Cortex of kidney (tissue), 1 donor: ENCODE measurements at places on chromosomes 6 and 20.

DNA sequence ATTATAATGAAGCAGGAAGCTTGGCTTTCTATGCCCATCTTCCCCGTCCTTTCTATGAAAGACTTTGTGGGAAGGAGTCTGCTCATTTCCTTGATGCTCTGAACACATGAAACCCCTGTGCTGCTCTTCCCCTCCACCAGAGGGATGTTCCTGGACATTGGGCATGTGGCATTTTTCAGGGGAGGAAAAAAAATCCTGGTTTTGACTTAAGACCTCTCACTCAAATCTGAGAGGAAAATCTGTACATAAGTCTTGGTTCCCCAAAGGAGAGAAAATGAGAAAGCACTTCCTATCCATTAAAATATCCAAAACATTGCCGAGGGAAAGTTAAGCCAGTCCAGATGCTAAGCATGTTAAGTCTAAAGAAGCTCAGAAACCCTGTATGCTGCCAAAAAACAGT is 393.0 kb downstream of the PAX1 start:
- DNase-seq: no peak

DNA sequence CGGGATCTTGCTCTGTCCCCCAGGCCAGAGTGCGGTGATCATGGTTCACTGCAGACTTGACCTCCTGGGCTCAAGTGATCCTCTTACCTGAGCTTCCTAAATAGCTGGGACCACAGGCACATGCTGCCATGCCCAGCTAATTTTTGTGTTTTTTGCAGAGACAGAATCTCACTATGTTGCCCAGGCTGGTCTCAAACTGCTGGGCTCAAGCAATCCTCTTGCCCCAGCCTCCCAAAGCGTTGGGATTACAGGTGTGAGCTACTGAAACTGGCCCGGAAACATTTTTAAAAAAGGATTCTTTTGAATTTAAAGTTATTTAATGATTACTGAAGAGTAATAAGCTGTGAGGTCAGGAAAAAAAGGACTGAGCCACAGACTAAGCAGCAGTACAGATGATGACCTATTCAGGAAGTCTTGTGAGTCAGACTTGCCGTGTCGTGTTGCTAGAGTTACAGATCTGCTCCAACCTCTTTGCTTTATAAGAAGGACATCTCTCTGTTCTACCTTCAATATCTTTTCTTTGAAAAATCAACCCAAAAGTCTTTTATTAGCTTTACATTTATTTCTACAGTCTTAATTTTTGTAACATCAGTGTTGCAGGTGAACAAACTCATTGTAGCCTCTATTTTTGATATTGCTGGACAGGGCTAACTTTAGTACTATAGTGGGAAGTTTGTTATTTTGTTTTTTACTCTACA is 108.7 kb downstream of the NCOA3 start:
- DNase-seq: no peak

GRCh38 chr6:37696841-37697662 is 631 bp downstream of the MDGA1 start:
- DNase-seq: no peak

DNA sequence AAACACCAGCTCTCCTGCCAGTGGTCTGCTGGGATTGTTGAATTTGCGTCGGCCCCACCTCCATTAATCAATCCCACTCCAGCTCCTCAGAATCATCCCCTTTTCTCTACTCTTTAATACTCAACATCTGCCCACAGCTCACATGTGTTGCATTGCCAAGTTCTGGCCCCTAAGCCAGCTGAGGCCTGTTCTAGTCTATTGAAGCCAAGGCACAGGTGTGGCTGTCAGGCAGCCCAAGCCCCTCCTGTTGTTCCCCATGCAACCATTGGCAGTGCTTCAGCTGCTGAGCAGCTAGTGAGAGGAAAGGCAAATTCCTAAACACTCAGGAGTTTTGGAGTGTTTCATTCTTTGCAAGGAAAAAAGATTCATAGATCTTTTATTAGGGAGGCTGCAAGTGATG is 128.0 kb upstream of the NT5E start:
- no peak for DNase-seq

GRCh38 chr6:111250791-111251354 is 163.6 kb downstream of the SLC16A10 start:
- DNase-seq: no peak

- no peak for DNase-seq
Measured at GRCh38 chr20:61236713-61237112, 15.3 kb upstream of the CDH4 start.

GRCh38 chr6:66429210-66429609 is 722.2 kb upstream of the EYS start:
- DNase-seq: no peak

DNA sequence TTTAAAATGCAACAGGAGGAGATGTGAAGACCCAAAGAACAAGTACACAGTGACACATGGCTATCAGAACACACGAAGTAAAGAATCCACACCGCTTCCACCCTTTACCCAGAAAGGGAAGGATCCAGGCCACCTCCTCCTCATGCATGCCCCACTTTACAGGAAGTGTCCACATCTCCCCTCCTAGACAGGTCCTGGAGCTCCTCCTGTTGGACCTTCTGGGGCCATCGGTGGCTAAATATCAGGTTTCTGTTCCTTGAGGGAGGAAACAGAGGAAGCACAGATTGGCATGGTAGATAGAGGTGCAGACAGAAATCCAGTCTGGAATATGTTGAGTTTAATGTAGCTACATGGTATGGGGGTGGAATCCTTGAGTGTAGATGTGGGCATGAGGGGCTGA is 10.9 kb downstream of the NINL start:
- DNase-seq: no peak

DNA sequence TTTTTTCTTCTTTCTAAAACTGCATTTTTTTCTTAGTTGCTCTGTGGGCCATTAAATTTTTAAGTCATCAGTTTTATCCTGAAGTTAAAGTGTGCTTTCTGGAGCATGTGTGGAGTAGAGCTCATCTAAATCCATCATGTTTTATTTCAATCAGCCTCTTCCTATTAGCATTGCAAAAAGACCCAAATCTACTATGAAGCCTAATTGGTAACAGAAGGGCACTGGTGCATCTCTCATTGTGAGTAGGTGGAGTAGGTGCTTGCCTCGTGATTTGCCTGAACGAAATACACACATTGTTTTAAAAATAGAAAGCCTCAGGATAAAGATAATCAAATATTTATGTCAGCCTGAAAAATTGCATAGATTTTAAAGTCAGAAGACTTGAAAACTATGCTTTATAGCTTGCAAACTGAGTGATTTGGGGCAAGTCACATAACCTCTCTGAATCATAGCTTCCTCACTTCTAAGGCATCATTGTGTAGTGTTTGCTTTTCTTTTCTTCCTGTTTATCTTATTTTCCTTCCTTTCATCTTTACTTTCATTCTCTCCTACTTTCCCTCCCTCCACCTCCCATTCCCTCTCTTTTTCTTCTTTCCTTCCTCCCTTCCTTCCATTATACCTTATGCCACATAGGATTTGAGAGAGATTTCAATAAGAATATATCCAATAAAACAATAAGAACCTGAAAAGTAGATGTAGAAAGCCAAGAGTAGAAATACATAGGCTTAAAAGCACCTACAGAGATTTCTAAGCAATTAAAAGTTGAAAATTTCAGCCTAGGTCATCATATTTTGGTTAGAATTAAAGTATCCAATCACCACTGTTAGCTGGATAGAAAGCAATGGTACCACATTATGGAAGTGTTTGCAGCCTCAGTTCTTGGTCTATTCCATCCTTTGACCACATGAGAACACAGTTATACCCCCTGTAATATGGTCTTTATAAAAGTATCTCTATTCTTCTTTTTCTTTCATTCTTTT is 49.6 kb upstream of the RNF146 start:
- DNase-seq: no peak

GRCh38 chr6:71292001-71292400 is 3.4 kb downstream of the OGFRL1 start:
- DNase-seq: no peak

- no peak for DNase-seq
Measured at GRCh38 chr6:125144822-125145221, 8.8 kb upstream of the TPD52L1 start.

- no peak for DNase-seq
Measured at GRCh38 chr6:26021001-26021349, 58.4 kb downstream of the TRIM38 start.

- no peak for DNase-seq
Measured at GRCh38 chr6:20236909-20237600, 24.8 kb upstream of the MBOAT1 start.

GRCh38 chr6:142637624-142638351 is 307.2 kb downstream of the HIVEP2 start:
- no peak for DNase-seq

DNA sequence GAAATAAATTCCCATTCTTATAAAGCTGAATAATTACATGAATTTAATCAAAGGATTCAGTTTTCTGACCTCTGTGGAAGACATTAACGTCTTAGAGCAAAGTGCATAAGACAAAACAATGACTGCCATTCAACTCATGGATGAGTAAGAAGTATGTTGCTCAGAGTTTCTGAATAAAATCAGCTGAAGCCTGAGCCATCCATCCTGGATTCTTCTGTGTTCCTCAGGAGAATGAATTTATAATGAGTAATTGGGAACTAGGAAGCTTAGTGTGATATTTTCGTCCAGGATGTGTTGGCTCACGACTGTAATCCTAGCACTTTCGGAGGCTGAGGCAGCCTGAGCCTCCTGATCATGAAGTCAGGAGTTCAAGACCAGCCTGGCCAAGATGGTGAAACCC is 62.8 kb downstream of the PERP start:
- DNase-seq: no peak

GRCh38 chr6:282867-283416 is 9.3 kb upstream of the DUSP22 start:
- no peak for DNase-seq

- no peak for DNase-seq
Measured at GRCh38 chr20:50891138-50891537, 40.1 kb downstream of the ADNP start.

DNA sequence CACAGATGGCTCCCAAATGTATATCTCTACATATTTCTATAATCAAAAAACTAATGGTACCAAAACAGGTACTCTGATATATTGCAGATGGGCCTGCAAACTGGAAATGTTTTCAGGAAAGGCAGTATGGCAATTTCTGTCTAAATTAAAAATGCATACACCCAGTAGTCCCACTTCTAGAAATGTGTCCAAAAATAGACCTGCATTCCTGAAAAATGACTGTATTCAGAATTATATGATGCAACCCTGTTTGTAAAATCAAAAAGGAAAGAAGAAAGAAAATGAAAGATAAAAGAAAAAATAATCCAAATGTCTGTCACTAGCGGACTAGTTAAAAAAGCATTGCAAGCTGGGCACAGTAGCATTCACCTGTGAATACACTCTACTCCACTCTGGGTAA is 12.9 kb upstream of the MICB start:
- no peak for DNase-seq

GRCh38 chr6:35562060-35562459 is 49.4 kb upstream of the TULP1 start:
- DNase-seq: no peak

DNA sequence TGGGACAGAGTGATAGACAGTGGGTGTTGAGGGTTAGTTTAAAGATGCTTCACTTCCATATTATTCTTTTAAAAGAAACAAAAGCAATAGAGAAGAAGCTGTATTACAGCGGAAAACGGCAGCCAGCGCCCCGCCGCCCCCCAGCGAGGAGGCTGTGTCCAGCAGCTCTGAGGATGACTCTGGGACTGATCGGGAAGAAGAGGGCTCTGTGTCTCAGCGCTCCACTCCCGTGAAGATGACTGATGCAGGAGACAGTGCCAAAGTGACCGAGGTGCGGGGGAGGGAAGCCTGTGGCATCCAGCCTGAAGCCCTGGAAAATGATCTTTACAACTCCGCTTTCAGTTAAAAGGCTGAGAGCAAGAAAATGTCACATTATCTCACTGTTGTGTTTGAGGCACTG is 100.2 kb downstream of the FIG4 start:
- no peak for DNase-seq

DNA sequence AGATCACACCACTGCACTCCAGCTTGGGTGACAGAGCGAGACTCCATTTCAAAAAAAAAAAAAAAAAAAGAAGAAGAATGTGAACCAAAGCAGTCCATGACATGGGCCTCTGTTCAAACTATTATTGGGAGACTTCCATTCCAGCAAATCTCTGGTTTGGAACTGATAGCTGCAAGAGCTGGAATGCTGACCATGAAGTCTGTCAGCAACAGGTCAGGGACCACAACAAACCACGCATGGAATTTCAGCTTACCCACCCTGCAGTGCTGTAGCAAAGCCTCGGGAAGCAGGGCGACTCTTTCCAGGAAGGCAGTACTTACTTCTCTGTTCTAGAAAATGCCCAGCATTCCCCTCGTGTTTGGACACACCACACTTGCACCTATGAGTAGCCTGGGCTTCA is 34.1 kb upstream of the TBC1D7 start:
- DNase-seq: no peak

- no peak for DNase-seq
Measured at GRCh38 chr6:155782739-155783459, 327.3 kb upstream of the NOX3 start.

- DNase-seq: no peak
Measured at GRCh38 chr6:128499079-128499731, 21.2 kb downstream of the PTPRK start.

- no peak for DNase-seq
Measured at GRCh38 chr6:125944434-125944816, 12.1 kb upstream of the HINT3 start.

GRCh38 chr20:32438331-32438858 is 80.3 kb downstream of the ASXL1 start:
- no peak for DNase-seq

GRCh38 chr20:6173481-6173880 is 50.7 kb upstream of the FERMT1 start:
- no peak for DNase-seq

DNA sequence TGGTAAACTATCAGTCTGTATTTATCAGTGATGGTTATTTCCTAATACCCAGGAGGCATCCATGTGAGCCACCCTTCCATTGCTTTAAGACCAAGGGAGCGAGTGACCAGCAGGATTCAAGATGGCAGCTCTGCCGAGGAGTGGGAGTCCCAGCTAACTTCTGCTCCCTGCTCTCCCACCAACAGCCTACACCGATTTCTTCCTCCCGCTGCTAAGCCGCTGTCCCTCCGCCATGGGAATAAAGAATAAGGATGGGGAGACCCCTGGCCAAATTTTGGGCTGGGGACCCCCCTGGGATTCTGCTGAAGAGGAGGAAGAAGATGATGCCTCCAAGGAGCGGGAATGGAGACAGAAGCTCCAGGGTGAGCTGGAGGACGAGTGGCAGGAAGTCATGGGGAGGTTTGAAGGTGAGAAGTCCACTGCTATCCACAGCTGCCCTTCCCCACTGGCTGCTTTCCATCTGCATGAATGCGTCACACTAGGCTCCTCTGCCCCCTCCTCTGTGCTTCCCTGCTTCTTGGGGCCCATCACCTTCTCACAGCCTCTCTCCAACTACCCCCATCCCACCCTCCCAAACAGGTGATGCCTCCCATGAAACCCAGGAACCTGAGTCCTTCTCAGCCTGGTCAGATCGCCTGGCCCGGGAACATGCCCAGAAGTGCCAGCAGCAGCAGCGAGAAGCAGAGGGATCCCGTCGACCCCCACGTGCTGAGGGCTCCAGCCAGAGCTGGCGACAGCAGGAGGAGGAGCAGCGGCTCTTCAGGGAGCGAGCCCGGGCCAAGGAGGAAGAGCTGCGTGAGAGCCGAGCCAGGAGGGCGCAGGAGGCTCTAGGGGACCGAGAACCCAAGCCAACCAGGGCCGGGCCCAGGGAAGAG is 10.3 kb downstream of the NFKBIL1 start:
- no peak for DNase-seq
